Amygdala (tissue), 56 donors: ENCODE measurements at places on chromosomes 2 and 18.

GRCh38 chr18:7941533-7941932 lies 374.4 kb downstream of the PTPRM start:
- DNase-seq = no peak

GRCh38 chr2:31270131-31270530 lies 36.2 kb downstream of the EHD3 start:
- DNase-seq = no peak

GRCh38 chr2:241959751-241960269 lies 90.3 kb downstream of the RTP5 start:
- DNase-seq = no peak

GRCh38 chr2:138279871-138280270 lies 221.7 kb upstream of the SPOPL start:
- DNase-seq = no peak

DNA sequence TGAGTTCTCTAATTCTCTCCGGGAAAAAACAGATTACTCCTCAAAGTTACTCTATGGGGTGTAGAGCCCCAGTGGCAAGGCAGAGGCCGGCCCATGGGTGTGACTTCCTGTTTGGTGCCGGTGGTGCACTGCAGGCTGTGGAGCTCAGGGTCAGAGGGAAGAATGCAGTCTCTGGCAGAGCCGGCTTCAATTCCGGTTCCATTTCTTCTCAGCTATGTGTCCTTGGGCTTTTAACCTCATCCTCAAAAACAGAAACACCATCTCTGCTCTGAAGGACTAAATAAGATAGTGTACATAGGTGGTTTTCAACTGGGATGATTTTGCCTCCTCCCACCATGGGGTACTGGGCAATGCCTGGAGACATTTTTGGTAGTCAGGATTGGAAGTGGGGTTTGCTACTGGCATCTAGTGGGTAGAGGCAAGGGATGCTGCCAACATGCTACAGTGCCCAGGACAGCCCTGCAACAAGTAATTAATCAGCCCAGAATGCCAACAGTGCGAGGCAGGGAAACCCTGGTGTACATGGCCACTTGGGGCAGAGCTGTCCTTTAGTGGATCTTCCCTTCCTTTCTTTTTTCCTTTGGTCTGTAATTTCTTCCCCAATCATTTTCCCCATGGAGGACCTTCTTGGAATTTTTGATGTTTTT lies 81.2 kb downstream of the INSIG2 start:
- no peak for DNase-seq

DNA sequence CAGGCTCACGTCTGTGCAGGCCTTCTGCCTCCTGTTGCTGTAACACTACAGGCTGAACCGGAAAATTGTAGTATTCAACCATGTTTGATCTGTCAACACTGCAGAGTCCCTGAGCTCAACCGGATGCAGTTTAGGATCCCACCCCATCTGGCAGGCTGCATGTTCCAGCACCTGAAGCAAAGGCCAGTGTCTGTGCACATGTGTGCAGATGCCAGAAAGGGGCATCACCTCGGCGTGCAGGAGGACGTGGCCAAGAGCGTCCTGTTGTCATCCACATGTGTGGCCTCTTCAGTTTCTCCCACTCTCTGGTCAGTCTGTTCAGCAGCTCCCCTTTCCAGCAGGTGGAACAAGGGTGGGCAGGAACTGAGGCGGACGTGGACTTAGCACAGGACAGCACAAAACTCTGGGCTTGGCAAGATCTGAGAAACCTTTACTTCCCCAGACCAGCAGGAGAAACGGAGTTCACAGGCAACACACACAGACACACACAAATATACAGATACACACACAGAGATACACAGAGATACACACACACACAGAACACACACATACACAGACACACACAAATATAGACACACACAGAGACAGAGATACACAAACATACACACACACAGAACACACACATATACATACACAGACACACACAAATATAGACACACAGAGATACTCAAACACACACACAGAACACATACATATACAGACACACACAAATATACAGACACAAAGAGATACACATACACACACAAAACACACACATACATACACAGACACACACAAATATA lies 111.3 kb downstream of the NDUFA10 start:
- DNase-seq = no peak

DNA sequence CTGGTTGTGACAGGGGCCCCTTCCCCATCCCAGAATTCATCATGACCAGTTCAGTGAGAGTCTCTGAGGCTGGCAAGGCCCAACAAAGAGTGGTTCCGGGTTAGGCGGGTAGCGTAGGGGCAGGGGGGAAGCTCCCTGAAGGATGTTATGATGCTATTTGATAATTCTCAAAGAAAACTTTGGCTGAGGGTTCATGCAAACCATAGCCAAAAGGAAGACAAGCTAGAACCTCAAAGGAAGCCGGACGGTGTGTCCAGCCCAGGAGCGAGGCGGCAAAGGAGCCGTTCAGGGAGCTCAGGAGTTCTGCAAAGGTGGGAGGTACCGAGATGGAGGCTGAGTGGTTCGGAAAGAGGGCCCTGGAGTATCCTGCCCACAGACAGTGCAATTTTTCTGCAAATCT lies 226.8 kb upstream of the RAB6C start:
- no peak for DNase-seq

DNA sequence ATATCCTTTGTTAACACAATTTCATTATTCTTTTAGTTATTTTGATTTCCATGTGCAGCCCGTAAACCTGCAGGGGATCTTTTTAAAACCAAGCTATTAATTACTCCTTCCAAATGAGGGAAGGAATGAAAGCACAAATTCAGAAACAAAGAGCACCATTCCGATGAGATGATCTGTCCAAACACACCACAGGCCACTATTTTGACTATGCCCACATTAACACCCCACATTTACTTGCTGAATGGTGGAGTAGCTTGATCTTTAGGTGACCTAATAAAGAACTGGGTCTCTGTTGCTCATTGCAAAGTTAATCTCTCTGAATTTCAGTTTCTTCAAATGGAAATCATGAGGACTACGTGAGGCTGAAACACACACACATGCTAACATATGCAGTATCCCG lies 218.0 kb downstream of the IRS1 start:
- no peak for DNase-seq

GRCh38 chr2:164009756-164010337 lies 274.0 kb upstream of the FIGN start:
- no peak for DNase-seq

GRCh38 chr18:2903006-2903405 lies 56.2 kb downstream of the EMILIN2 start:
- no peak for DNase-seq

- DNase-seq = peak; percentile 88
These were observed 2.4 kb upstream of the FOSL2 start for GRCh38 chr2:28390241-28390745.

- DNase-seq = no peak
These were observed 162.4 kb downstream of the SMAD7 start for GRCh38 chr18:48788373-48788772.

- no peak for DNase-seq
These were observed 426.7 kb upstream of the SMIM21 start for GRCh38 chr18:75854174-75854573.

GRCh38 chr2:193584522-193584938 lies 1389.8 kb upstream of the TMEFF2 start:
- DNase-seq = no peak
